ENCODE measurements at places on chromosomes 1 and 21.

DNA sequence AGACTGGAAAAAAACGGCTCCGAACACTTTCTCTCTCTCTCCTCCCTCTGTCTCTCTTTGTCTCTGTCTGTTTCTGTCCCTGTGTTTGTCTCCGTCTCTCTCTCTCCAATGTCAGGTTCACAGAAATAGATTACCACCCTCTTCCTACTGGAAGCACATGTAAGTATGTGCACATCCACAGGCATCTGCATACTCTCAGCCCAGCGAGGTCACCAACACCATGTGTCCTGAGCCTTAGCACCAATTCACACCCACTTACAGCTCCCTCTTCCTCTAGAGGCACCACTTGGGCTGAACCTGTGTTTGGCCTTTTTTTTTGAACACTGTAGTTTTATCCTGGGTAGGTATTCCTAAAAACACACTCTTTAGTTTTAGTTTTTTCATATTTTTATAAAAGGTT lies 130.5 kb downstream of the ETS2 start:
- no peak for DNase-seq

DNA sequence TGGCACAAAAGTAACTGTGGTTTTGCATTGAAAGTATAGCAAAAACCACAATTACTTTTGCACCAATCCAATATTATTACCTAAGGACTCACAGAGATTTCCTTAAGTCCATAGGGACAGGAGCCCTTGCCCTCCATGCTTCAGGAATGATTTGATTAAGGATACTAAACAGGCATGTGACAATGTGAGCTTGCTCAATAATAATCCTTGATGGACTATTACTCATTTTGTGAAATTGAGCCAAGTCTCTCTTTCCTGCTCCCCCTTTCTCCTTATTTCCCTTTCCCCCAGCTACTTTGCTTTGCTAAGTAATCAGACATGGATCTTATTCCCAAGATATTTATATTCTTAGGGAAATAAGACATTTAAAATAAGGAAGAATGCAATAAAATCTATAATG lies 21.6 kb upstream of the RGL1 start:
- no peak for DNase-seq

GRCh38 chr21:29231756-29232529 lies 66.8 kb upstream of the BACH1 start:
- DNase-seq: no peak

GRCh38 chr1:230270559-230271281 lies 155.4 kb downstream of the PGBD5 start:
- no peak for DNase-seq

- no peak for DNase-seq
Observed at GRCh38 chr1:240004086-240004749, 87.5 kb upstream of the FMN2 start.

DNA sequence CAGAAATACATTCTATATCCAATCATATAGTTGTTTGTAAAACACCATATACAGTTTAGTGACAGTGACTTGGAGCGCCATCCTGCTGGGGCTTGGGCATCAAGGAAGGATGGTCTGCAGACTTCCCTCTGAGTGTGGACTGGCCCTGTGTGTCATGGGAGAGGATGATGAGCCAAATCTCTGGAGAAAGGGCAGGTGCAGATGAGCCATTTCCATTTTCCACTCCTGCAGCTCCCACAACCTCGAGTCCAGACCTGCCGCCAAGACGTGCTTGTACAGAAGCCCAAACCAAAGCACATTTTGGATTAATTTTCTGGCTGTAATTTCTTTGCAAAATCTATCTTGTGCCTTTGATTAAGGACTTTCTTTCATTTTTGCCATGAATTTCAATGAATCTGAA lies 48.3 kb upstream of the SLC22A15 start:
- DNase-seq: no peak

GRCh38 chr1:71027991-71028390 lies 19.6 kb downstream of the PTGER3 start:
- DNase-seq: no peak

DNA sequence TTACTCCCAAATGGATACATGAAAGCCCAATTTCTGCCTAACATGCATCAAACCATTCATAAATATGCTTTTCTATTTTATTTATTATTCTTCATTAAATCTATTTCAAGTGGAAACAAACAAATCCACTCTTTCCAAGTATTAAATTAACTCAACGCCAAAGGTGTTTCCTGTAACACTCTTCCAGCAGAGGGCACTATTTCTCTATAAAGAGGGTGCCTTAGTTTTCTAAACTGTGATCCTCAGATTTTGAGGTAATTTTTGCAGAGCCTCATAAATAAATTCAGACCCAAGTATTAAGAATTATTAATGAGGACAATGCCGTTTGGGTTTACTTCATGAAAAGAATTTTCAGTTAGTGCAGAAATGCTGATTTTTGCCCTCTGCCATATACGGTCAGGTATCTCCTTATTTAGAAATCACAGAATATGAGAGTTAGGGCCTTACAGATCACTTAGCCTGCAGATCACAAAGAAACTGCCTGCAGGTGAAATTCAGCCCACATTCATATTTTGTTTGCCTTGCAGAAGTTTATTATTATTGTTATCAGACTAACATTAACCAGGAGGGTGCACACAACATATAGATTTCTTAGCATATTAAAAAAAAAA lies 40.1 kb upstream of the MYSM1 start:
- DNase-seq: no peak

- DNase-seq: no peak
Observed at GRCh38 chr1:230170153-230170547, 103.1 kb downstream of the GALNT2 start.

GRCh38 chr1:184930645-184931044 lies 43.7 kb downstream of the NIBAN1 start:
- no peak for DNase-seq

GRCh38 chr1:65514041-65514440 lies 93.6 kb downstream of the LEPR start:
- DNase-seq: no peak

GRCh38 chr1:12594966-12595756 lies 22.8 kb downstream of the DHRS3 start:
- DNase-seq: no peak

DNA sequence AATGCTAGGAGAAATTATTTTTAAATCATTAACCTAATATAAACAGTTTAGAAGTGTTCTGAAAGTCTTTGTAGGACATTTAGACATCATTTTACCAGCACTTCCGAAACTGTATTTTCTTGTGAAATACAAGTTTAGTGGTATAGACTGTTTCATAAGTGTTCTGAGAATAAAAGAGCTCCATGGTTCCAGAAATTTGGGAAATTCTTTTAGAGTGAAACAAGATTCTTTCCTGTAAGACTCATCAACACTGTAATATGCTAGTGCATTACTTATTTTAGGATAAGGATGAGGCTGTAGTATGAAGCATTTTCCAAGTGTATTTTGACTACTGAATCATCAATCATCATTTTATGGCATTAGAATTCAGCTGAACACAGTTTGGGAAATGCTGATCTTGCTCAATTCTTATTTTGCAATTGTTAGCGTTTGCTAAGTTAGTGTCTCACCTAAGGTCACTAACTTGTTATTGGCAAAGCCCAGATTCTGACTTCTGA lies 73.4 kb downstream of the CEP350 start:
- no peak for DNase-seq

DNA sequence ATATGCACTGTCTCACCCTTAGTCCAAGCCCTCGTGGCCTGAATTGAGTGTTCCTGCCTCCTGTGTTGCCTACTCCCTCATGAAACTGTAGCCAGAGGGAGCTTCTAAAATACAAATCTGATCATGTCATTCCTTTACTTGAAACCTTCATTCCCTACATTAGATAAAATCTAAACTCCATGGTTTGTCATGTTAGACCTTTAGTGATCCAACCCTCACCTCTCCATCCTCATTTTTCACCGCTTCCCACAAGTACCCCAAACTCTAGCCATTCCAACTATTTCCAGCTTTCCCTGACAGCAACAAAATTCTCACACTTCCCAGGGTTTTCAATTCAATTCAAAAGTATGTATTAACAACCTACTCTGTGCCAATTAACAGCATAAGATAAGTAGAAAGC lies 18.3 kb upstream of the CNTN2 start:
- no peak for DNase-seq

DNA sequence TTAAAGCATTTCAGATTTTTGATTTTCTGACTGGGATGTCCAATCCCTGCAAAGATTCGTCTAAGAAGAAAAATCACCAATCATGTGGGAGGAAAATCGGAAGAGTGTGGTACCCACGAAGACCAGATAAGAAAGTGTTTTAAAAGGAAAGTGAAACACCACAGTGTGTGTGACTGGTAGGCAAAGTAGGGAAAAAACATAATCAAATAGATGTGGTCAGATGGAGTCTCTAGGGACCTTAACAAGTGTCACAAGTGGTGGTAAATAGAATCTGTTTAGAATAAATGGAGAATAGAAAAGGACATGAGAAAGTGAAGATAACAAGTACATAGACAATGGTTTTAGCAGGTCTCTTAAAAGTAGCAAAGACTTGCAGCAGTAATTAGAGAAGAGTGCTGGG lies 154.6 kb downstream of the SLC30A10 start:
- no peak for DNase-seq

- DNase-seq: no peak
Observed at GRCh38 chr1:52683367-52683940, 14.7 kb downstream of the COA7 start.

Measured in activated effector memory CD4-positive, alpha-beta T cell treated with Interleukin-2 at 50 U/mL for 16 hours (primary cell).